ENCODE measurements at places on chromosomes 7 and 10. TPM values are rescaled to one million over a fixed set of nuclear protein-coding genes. Genes with fewer than 3 reads are reported as not detected.

GRCh38 chr10:43203448-43204041 lies 63.3 kb downstream of the RASGEF1A start:
- no peak for DNase-seq

DNA sequence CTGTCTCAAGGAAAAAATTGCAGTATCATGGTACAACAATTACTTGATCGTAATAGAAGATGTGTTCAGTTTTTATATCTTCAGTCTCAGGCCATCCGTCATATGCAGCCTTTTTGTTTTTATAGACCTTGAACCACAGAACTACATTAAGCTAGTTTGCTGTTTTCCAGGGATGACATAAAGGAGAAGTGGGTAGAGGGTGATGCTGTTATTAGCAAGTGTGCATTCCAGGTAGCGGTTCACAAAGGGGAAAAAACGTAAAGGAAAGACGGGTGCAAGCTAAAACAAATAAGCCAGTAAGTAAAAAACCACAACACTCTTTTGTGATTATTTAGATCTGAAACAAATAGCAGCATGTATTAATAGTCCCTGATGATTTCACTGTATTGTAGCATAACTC lies 71.7 kb downstream of the BMPR1A start:
- no peak for DNase-seq

- DNase-seq: no peak
These were observed 90.7 kb downstream of the CCDC3 start for GRCh38 chr10:12910835-12911234.

DNA sequence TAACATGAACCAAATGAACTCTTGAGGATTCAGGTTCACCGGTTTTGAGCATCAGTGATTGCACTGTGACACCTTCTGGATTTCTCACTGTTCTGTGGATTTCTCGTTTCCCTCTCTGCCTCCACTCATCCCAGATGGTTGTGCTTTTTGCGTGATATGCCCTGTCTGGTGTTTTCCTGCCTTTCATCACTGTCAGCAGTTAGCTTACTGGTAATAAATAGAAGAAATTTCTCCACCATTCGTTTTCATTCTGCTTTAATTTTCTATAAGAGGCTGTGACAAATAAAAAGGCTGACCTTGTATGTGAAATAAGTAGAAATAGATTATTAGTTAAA lies 16.2 kb downstream of the BPGM start:
- DNase-seq: no peak

GRCh38 chr10:120507175-120507574 lies 50.1 kb downstream of the PLPP4 start:
- DNase-seq: no peak

GRCh38 chr7:16223963-16224707 lies 197.2 kb downstream of the CRPPA start:
- no peak for DNase-seq

DNA sequence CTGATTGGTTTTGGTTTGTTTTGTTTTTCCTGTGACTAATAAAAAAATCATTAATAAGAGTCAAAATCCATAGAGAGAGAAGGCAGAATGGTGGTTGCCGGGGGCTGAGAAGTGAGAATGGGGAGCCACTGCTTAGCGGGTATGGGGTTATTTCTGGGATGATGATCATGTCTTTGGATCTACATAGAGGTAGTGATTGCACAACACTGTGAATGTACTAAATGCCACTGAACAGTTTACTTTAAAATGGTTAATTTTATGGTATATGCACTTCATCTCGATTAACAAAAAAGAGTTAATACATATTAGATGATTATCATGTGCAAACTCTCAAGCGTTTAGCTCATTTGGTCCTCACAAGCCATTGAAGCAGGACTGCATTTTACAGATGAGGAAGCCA lies 342.9 kb downstream of the ELMO1 start:
- no peak for DNase-seq

DNA sequence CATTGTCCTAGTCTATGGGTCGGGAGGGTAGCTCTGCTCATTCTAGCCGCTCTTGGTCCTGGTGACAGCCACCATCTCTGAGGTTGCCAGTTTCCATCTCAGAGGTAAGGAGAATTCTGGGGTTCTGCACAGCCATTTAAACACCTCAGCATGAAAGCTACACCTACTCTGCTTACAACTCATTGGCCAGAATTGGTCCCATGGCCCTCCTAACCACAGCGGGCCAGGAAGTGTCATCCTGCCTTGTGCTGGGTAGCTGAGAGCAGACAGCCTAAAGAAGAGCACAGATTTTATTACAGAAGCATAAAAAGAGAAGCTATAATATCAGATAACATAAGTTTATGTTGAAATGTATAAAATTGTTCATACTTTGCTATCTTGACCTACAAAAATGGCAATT lies 152.7 kb downstream of the HECW1 start:
- no peak for DNase-seq

DNA sequence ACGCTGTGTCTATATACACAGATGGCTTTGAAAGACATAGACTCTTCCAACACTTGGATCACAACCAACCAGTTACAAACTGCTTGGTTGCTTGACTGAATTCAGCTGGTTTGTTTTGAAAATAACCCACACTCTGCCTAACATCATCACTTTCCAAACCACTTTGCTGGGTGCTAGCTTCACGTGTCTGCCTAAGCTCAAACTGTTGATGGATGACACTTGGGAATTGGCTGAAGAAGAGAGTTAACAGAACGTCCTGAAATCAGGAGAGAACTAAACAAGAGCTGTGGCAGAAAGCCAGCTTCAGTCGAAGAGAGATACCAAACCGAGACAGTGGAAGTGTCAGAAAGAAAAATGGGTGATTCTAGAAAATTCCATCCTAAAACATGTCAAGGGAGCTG lies 420.8 kb upstream of the AUTS2 start:
- DNase-seq: no peak

- no peak for DNase-seq
These were observed 169.9 kb downstream of the KCND2 start for GRCh38 chr7:120442838-120443237.

DNA sequence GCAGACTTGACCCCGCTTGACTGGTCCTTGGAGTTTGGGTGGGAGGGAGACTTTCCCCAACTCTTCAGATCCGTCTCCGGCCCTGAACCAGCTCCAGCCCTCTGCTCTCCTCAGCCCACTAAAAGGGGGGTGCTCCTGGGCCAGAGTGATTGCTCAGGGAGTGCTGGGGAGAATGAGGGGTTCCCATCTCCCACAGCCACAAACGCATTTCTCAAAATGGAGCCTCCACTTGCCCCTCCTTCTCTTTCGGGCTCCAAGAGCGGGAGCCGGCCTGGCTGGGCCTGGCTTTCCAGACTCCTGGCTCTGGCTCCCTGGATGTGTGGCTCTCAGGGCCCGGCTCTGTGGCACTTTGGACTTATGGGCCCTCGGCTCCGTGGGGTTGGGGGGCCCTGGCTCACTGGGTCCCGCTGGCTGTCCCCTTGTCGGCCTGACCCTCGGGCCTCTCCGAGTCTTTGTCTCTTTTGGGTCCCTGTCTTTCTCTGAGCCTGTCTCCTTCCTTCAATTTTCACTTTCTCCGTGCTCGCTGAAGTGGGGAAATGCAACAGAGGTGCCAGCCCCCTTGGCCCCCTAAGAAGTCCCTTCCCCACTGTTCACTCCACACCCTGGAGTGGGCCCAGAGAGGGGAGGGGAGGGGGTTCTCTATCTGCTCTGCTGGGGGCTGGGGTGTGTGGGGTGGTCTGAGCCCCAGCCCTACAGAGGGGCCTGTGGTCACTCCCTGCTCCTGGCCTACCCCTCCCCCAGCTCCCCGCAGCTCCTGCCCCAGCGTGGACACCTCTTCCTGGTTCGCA lies 713 bp downstream of the LZTS2 start:
- no peak for DNase-seq

DNA sequence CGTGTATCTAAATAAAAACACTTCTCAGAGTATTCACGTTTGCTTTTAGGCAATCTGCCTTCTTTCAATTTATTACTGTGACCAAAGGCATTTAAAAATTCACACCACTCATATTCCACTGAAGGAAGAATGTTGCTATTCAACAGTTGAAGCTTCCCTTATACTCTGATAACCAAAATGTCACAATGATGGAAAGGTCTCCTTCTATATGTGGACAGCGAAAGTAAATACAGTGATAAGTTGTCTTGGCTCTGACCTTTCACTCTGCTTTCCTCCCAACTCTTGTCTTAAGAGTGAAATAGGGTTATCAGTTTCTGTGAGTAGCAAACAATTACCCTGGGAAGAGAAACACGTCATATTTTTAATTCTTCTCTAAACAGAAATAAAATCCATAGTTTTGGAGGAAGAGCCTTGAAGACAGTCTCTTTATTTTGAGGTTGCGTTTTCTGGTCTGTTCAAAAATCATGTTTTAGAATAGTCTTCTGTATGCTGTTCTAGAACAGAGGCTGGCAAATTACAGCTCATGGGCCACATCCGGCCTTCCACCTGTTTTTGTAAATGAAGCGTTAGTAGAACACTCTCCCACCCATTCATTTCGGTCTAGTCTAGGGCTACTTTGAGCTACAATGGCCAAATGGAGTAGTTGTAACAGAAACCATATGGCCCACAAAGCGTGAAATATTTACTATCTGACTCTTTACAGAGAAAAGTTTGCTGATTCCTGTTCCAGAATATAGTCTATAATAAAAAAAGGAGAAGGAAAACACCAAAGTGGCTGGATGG lies 41.3 kb downstream of the ETV1 start:
- no peak for DNase-seq

DNA sequence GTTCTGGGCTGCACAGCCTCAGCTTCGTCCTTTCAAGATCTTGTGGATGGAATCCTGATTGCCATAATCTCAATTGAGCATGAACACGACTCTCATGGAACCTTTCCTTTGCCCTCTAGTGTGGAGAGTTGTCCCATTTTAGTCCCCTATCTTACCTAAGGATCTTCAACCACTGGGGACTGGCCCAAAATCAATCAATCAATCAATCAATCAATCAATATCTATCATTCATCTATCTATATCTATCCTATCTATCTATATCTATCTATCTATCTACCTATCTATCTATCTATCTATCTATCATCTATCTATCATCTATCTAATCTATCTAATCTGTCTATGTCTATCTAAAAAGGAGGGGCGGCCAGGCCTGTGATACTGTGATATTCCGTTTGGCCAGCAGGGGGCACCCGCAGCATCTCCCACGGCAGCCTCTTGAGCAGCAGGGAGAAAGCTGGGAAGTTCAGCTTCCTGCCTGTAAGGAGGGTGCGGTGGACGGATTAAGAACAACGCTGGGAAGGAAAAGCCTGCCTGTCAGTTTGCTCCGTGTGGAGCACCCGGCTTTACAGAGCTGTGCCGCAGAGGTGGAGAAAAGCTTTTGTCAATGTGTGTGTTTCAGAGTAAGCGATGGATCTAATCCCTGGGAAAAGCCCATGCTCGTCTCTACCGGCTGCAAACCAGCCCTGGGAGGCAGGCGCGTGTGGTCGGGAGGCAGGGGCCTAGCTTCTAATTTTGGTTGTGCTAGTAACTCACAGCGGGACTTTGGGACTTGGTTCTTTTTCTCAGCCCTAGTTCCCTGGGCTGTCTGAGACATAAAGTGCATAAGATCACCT lies 124.9 kb downstream of the SH2D4B start:
- peak; percentile 83 for DNase-seq

GRCh38 chr7:121385056-121385799 lies 10.9 kb downstream of the FAM3C start:
- no peak for DNase-seq

- no peak for DNase-seq
These were observed 29.2 kb upstream of the RTKN2 start for GRCh38 chr10:62297857-62298256.

GRCh38 chr7:23205909-23206767 lies 24.3 kb downstream of the NUP42 start:
- no peak for DNase-seq

DNA sequence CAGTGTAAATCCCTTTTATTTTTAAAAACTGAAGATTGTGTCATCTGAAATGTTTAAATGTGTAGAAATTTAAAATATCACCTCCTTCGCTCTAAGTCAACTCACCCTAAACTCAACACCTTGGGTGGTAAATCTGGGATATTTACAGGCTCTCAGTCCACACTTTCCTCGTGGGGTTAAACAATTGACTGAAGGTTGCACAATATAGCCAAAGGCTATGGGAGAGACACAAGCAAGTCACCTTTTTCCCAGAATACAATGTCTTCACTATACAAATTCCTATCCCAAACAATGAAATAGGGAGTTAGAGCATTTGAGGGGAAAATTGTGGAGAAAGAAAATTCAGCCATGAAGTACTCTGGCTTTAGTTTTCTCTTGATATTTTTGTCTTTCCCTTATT lies 32.7 kb upstream of the MAT1A start:
- no peak for DNase-seq

DNA sequence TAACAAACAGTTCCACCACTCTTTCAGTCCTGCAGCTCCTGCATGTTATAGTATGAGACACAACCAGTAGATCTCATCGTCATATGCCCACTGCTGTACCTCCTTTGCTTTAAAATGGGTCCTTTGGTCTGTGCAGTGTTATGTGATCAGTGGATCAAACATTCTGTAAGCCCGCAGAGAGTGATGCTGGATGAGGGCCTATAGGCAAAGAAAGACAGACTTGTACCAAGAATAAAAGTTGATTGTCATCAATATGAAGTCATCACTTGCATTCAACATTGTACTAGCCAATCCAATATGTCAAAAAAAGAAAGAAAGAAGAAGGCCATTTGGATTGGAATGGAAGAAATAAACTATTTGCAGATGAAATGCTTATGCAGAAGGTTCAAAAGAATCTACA lies 79.8 kb upstream of the PHYHIPL start:
- no peak for DNase-seq

- DNase-seq: no peak
These were observed 3.1 kb upstream of the ABCA13 start for GRCh38 chr7:48168159-48168558.

DNA sequence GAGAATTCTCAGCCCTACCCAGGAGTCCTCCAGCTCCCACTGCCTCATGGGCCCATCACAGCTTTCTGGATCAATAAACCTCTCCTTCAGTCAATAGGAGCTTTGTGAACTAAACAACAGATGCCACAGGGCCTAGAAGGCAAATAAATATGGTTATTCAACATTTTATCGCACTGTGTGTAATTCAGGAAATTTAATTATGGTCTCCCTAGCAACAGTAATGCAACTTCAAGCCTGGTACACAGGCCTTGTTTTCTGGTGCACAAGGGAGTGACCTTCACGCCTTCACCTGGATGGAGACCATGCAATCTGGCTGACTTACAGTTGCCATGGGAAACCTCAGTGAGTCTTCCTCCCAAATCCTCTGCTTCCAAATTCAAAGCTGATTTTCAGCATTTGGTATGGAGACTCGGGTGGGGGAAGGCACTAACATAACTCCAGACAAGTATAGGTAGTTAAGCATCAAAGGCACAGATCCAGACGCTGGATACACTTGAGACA lies 441.0 kb upstream of the NPVF start:
- no peak for DNase-seq

ALOX5 gene
- 3.2 TPM for total RNA-seq

FAM131B gene
- 0.47 TPM for total RNA-seq

ADAMTS14 gene
- total RNA-seq: 0.47 TPM

LDB3 gene
- total RNA-seq: 1,542 TPM

OGDHL gene
- total RNA-seq: 4.5 TPM

FGFR2 gene
- 0.36 TPM for total RNA-seq

PDLIM1 gene
- 358 TPM for total RNA-seq

HHEX gene
- 2.1 TPM for total RNA-seq

ZPBP gene
- not detected for total RNA-seq

FKBP14 gene
- 12.0 TPM for total RNA-seq

NKX2-3 gene
- total RNA-seq: not detected
